Left cardiac atrium (tissue), 4 donors: ENCODE measurements at places on chromosomes 4 and X. TPM values are rescaled to one million over a fixed set of nuclear protein-coding genes. Genes with fewer than 3 reads are reported as not detected.

The CXXC4 gene
- total RNA-seq = 4.2 TPM

The ARSJ gene
- 5.3 TPM for total RNA-seq

The GJB1 gene
- total RNA-seq = not detected

The DAPP1 gene
- total RNA-seq = 1.5 TPM

The MAOA gene
- total RNA-seq = 105 TPM

The FAM114A1 gene
- total RNA-seq = 38.3 TPM

The LIN54 gene
- total RNA-seq = 6.0 TPM

The CACNA1F gene
- 0.21 TPM for total RNA-seq

The POLR2B gene
- total RNA-seq = 78.4 TPM

The TSPAN7 gene
- total RNA-seq = 73.0 TPM

The ABCG2 gene
- 1.4 TPM for total RNA-seq

The XAGE2 gene
- total RNA-seq = not detected

The POU4F2 gene
- not detected for total RNA-seq

The ZNF185 gene
- total RNA-seq = 1.7 TPM

The MSMO1 gene
- 22.9 TPM for total RNA-seq

The TKTL2 gene
- total RNA-seq = not detected

The CTAG1B gene
- not detected for total RNA-seq

The CENPVL3 gene
- total RNA-seq = not detected

The PPP2R2C gene
- total RNA-seq = 5.2 TPM

The PAGE4 gene
- total RNA-seq = not detected

The SLC49A3 gene
- total RNA-seq = 14.0 TPM

The MID2 gene
- 7.5 TPM for total RNA-seq

The TCP11X2 gene
- total RNA-seq = not detected

The TSPAN5 gene
- 2.0 TPM for total RNA-seq

The FGF13 gene
- total RNA-seq = 2.4 TPM

The ATG4A gene
- total RNA-seq = 18.1 TPM

The UGT8 gene
- 0.08 TPM for total RNA-seq

The RELL1 gene
- 29.4 TPM for total RNA-seq

The BBS12 gene
- 8.9 TPM for total RNA-seq
